ENCODE measurements at places on chromosomes 3 and 15.

GRCh38 chr3:32276279-32276841 lies 37.9 kb downstream of the CMTM8 start:
- no peak for DNase-seq

DNA sequence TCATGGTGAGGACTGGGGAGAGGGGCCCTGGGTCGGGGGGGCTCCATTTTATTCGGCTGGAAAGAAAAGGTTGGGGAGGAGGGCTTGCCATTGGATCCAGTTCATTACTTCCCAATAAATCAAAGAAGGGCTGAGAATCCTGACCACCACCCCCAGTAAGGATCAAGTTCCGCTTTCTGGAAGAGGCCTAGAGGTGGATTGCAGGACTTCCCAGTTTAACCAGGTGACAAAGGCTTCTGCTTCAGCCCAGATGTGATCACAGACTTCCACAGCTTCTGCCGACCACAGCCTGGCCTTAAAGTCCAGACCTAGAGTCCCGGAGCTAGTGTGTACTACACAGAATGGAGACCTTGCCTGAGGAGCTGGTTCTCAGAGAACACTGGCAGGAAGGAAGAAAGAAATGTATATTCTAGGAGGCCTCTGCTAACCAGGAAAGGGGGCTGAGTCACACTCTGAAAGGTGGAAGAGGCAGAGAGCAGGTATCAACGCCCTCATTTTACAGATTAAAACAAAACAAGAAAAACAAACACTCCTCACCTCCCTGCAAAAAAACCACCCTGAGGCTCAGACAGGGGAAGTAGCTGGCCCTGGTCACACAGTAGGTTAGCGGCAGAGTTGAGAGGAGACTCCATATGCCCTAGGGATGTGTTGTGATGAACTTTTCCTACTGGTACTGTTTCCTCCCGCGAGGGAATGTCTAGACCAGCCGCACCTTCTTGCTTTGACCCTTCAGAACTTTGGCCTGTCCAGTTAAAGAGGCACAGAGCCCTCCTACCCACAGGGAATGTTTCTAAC lies 1.1 kb upstream of the CEMIP start:
- no peak for DNase-seq

DNA sequence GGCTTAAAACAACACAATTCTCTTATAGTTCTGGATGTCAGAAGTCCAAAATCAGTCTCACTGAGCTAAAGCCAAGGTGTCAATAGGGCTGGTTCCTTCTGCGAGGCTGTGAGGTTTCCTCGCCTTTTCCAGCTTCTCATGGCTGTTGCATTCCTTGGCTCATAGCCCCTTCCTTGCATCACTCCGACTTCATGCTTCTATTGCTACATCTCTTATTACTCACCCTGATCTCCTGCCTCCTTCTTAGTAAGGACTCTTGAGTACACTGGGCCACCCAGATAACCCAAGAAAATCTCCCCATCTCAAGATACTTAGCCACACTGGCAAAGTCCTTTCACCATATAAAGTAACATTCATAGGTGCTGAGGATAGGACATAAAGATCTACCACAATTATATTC lies 193.9 kb downstream of the ADAMTS17 start:
- DNase-seq: no peak

DNA sequence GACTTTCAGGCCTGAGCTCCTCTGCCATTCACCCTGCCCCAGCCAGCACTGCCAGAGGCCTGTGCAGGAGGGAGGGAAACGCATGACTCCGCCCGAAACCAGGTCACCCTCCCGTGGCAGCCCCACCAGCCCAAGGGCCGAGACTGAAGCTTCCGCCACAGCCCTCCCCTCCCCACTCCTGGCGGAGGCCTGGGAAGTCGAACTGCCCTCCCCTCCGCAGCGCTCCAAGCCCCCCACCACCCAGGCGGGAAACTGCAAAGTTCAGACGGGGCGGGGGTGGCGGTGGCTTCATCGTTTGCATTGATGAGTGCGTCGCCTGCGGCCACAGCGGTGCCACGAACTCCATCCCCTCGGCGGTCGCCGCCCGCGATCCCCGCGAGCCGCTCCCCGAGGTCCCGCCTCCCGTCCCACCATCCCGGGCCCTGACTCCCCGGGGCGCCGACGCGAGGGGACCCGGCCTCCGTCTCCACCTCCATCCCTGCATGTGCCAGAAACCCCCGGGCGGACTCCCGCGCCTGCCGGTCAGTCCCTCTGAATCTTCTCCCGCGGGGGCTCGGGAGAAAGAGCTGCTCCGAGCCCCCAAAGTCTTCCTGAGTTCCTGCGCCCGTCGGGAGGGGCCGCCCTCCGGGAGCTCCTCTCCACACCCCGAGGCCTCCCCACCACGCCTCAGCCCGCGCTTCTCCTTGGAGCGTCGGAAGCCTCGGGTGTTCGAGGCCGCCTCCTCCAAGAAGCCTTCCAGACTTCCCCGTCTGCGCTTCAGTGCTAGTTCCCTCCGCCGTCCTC lies 698 bp downstream of the MELTF start:
- DNase-seq: no peak

- peak; percentile 8 for DNase-seq
These were observed 1.1 kb upstream of the ECT2 start for GRCh38 chr3:172749230-172749965.

DNA sequence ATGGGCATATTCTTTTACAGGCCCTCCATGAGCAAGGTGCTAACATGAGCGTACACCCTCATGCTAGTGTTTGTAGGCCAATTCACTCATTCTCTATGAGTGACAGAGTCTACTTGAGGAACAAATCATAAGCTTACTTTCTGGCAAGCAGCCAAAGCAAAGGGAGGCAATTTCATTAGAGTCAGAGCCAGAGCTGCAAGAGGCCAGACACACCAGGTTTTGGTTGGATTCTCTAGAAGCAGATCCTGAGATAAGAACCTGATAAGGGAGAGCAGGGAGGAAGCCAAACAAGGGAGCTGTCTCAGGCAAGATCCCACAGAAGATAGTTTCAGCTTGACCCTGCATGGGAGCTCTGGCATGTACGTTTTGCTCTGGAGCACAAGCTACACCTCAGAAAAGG lies 214.1 kb upstream of the CTNNB1 start:
- no peak for DNase-seq

- no peak for DNase-seq
These were observed 276.4 kb downstream of the EPHB1 start for GRCh38 chr3:135071483-135071882.

DNA sequence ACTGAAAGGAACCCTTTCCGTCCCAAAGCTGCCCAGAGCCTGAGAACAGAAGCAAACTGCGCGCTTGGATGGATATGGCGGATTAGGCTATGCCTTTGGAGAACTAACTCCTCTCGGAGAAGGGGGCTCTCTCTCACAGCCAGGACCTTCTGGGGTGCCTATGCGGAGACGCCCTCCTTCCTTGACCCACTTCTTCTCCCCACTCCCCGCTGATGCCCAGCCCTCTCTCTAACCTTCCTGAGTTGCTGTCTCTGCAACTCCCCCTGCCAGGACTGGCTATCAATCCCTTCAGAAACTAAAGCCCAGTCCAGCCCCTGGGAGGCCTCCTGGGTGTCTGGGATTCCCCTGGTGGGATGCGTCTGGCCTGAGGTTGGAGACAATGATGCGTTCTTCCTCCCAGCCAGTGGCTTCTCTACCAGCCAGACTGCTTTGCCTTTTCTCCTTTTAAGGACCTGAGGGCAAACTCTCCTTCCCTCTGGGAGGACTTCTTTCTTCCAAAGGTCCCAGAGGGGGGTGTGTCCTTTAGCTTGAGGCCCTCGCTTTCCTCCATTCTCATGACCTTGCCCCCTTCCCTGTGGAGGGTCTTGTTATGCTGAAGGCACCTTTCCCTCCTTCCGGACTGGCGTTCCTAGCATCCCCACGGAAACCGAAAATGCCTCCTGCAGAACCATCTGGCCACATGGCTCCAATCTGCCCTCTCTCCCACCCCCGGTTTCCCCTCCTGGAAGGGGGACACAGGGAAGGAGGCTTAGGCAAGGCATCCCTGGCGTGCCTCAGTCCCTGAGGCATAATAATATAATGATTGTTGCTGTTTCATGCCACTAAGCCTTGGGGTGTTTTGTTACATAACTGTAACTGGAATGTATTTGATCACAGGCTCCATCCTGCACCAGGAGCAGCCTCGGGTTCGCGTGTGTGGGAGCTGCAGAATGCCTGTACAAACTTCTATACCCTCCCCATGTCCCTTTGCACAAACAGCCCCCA lies 63.4 kb upstream of the C15orf39 start:
- no peak for DNase-seq

DNA sequence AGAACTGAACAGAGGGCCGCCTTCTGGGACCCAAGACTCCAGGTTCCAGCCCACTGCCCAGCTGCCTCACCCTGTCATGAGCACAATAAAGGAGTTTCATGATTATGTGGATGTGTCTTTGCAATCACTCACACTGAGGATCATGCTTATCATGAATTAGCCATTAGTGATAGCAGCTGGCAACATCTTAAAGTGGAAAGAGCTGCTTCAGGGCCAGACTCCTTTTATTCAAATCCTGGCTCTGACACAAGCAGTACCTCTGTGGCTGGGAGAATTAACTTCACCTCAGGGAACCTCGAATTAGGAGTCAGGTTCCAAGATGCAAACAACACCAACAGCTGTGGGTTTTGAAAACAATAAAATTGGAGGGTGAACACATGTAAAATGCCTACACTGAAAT lies 6.6 kb upstream of the SCAP start:
- DNase-seq: no peak

- peak; percentile 22 for DNase-seq
These were observed 12.4 kb downstream of the KLF13 start for GRCh38 chr15:31338879-31339557.

DNA sequence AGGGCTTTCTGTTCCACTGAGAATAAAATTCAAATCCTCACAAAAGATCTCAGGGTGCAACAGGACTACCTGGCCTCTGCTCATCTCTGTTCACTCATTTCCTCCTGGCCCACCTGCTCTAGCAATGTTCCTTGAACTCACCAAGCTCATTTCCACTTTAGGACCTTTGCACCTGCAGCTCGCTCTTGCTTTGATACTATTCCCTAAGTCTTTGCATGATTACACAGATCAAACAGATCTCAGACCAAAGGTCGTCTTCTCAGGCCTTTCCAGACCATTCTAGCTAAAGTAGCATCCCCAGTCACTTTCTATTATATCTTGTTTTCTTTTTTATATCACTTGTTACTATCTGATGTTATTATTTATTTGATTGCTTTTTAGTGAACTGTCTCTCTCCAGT lies 54.7 kb downstream of the B3GNT5 start:
- no peak for DNase-seq

DNA sequence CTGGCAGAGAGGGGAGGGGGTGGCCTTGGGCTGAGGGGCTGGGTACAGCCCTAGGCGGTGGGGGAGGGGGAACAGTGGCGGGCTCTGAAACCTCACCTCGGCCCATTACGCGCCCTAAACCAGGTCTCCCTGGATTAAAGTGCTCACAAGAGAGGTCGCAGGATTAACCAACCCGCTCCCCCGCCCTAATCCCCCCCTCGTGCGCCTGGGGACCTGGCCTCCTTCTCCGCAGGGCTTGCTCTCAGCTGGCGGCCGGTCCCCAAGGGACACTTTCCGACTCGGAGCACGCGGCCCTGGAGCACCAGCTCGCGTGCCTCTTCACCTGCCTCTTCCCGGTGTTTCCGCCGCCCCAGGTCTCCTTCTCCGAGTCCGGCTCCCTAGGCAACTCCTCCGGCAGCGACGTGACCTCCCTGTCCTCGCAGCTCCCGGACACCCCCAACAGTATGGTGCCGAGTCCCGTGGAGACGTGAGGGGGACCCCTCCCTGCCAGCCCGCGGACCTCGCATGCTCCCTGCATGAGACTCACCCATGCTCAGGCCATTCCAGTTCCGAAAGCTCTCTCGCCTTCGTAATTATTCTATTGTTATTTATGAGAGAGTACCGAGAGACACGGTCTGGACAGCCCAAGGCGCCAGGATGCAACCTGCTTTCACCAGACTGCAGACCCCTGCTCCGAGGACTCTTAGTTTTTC lies 4.9 kb downstream of the ISL2 start:
- no peak for DNase-seq

- no peak for DNase-seq
These were observed 2.2 kb upstream of the HES1 start for GRCh38 chr3:194133661-194134230.

- DNase-seq: no peak
These were observed 99.4 kb downstream of the ALCAM start for GRCh38 chr3:105466072-105466471.

- peak; percentile 94 for DNase-seq
These were observed 47.0 kb downstream of the ZBTB20 start for GRCh38 chr3:115099986-115100571.

DNA sequence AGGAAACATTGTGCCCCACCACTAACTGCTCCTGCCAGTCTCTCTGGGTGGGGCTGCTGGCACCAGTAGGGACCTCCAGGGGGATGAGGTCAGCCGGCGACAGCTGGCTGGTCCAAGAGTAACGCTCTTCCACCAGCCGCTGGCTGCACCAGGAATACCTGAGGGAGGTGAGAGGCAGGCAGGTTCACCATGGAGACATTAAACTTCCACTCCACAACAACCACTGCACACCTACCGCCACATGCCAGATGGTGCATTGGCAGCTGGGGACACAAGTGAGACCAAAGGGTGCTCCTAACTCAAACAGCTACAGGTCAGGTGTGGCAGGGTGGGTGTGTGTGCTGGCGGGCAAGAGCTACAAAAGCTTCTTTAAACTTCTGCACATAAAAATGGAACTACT lies 4.5 kb downstream of the POLG start:
- no peak for DNase-seq

- peak; percentile 66 for DNase-seq
These were observed 25.6 kb upstream of the NLGN1 start for GRCh38 chr3:173371848-173372487.

- DNase-seq: no peak
These were observed 208.7 kb upstream of the ROBO1 start for GRCh38 chr3:79976466-79976865.

DNA sequence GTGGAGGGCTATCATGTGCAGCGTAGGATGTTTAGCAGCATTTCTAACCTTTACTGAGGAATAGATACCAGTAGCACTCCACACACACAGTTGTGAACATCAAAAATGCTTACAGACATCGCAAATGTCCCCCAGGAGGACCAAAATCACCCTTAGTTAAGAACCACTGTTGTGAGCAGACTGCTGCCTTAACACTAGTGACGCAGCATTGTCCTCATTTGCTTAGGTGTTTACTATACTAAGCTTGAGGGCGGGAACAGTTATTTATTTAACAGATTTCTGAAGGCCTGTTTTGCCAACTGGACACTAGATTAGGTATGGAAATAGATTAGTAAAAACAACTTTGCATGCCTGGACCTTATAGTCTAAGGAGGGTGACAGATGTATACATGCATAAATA lies 2.3 kb downstream of the PPP2R3A start:
- DNase-seq: no peak
